ENCODE measurements at places on chromosomes 7 and 10.

DNA sequence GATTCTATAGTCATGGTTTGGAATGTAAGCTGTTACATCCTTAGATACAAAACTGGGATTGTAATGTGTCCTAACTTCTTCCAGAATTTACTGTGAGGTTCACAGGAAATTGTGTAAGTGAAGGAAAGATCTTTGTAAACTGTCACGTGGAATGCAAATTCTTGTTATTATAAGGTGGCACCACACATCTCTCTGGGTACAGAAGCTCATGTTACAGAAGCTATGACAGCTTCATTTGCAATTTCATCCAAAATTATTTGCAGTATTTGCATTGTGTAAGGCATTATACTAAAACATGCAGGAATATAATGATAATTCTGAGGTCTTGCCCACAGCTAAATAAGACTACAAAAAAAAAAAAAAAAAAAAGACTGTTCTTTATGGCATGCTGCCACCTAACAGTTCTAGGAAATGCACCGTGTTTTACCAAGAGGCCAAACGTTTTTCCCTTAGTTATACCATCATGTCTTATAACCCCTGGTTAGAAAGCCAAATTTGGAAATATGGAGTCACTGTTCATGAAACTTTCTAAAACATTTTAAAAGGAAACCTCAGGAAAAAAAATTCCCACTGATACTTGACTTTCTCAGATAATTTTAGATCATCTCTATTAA is 17.6 kb downstream of the MINDY3 start:
- DNase-seq, result no peak

GRCh38 chr7:137932881-137933269 is 69.0 kb downstream of the CREB3L2 start:
- no peak for DNase-seq

DNA sequence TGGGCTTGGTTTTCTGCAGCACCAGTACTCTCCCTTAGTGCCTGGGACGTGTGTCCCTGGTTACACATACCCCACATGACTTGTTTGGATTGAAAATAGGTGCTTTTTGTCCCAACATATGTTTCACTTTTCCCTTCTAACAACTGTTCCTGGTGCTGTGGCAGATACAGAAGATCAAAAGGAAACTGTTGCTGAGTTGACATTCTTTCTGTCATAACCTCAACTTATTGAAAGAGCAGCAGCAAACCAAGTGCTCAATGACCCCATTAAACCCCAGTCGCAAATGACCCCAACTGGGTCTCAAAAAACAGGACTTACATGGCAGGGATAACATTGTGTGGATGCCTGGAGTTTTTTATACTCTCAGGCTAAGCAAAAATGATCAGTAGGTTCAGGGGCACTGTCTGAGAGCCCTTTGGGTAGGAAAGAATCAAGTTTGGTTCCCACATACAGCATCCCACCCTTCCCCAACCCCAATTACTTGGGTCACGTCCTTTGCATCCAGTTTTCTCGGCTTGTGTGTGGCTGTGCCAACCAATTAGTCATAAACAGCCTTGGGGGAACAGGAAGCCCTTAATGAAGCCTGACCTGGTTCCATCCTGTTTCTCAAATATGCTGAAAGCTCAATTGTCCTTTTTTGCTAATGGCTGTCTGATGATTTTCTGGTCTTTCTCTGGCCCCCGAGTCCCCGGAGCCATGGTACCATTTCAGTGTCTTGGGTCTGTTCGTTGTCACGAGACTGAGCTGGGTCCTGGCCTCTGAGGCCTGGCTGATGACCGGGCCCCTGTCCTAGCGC is 4.9 kb downstream of the HKDC1 start:
- DNase-seq, result no peak

DNA sequence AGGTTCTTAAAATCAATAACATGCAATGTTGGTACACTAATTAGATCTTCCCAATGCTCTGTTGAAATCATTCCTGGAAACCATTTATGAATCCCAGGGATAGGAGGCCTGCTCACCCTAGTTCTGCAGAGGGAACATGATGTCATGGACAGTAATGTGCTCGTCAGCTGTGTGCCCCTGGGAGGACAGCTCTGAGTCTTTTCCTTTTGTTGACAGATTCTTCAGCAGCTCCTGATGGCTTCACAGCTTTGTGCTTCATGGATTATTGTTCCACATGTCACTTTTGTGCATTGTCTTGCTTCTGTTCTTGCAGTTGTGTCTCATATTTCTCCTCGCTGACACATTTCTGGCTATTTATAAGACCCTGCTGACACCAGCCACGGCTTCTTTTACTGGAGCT is 367.5 kb downstream of the CCSER2 start:
- DNase-seq, result no peak

DNA sequence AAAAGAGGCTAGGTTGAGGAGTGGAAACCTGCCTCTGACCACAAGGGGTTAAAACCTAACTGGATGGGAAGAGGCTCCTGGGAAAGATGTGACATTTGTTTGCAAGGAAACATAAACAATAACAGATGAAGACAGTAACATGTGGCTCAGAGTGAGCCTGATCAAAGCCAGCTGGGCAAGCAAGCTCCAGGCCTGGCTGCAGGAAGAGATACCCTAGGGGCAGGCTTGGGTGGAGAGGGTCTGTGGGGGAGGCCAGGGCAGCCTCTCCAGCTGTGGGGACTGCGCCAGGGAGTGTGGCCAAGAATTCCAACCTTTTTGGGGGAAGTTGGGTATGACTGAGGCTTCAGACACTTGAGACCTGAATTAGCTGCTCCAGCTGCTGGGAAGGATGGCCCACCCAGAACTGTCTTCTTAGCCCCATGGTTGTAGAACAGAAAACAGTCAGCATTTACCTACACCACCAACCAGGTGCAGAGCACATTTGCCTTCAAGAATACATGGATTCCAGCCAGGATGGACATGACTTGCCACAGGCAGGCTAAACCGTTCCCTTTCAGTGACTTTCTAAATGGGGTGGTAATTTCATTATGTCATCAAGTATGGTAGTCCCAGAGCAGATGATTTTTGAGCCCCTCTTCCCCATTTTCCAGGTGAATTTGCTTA is 10.4 kb upstream of the FAM170B start:
- DNase-seq, result no peak

DNA sequence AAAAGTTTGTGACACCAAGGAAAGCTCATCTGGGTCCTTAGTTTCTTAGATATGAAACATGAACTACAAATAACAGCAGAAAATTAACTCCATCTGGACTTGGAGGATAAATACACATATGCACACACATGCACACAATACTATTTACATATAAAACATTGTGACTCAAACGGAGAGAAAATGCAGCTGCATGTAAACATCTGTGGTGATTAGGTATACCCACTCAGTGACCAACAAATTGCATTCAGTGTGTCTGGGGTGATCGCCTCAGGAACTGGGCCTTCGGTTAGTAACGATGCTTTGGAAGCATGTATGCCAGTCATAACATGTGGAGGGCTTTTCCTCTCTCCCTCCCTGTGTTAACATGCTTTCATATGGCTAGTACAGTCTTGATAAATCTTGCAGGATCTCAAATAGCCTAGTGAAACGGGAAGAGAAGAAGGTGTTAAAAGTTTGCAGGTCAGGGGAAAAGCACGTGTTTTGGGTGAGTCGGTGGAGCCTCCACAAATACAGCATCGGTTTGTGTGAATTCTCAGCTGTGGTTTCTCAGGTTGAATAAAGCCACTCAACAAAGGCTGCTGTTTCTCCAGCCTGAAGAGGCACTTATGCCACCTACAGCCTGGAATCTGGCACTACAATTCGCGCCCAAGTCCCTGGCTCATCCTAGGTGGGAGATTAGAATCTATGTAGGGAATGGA is 8.7 kb upstream of the GLRX3 start:
- peak; percentile 60 for DNase-seq

All from NCI-H2081 (cell line).